ENCODE measurements at places on chromosomes 6 and 20. TPM values are rescaled to one million over a fixed set of nuclear protein-coding genes. Genes with fewer than 3 reads are reported as not detected.

The SMIM26 gene
- total RNA-seq: 170 TPM

The COL9A1 gene
- not detected for total RNA-seq

The XPO5 gene
- total RNA-seq: 56.2 TPM

The CST2 gene
- total RNA-seq: not detected

The MCCD1 gene
- not detected for total RNA-seq

The PHACTR3 gene
- not detected for total RNA-seq

The TFAP2C gene
- 11.3 TPM for total RNA-seq

The RNF182 gene
- total RNA-seq: not detected

The LAMA5 gene
- 171 TPM for total RNA-seq

The RHAG gene
- total RNA-seq: not detected

The CYP21A2 gene
- not detected for total RNA-seq

The PLEKHG1 gene
- total RNA-seq: 0.06 TPM

The OR12D3 gene
- total RNA-seq: not detected

The DACT2 gene
- not detected for total RNA-seq

The PXMP4 gene
- 4.5 TPM for total RNA-seq

The RPP21 gene
- total RNA-seq: 39.5 TPM

The PXDC1 gene
- total RNA-seq: 10.9 TPM

The RNF8 gene
- total RNA-seq: 17.6 TPM

The TNF gene
- total RNA-seq: not detected

The CST1 gene
- total RNA-seq: not detected

The TP53TG5 gene
- not detected for total RNA-seq

The F13A1 gene
- 0.02 TPM for total RNA-seq

The ARMH2 gene
- not detected for total RNA-seq

The PXT1 gene
- total RNA-seq: not detected

The ZNF831 gene
- total RNA-seq: 0.40 TPM

The RAET1L gene
- 0.20 TPM for total RNA-seq

The SGK2 gene
- 0.15 TPM for total RNA-seq

The SLC23A2 gene
- total RNA-seq: 20.5 TPM

The SLC22A7 gene
- total RNA-seq: not detected
